ENCODE measurements at places on chromosomes 7 and 10. TPM values are rescaled to one million over a fixed set of nuclear protein-coding genes. Genes with fewer than 3 reads are reported as not detected.

GRCh38 chr7:127251036-127251464, 1.7 kb downstream of the GRM8 start:
- no peak for DNase-seq

GRCh38 chr10:62742536-62743061, 61.9 kb upstream of the ADO start:
- no peak for DNase-seq

DNA sequence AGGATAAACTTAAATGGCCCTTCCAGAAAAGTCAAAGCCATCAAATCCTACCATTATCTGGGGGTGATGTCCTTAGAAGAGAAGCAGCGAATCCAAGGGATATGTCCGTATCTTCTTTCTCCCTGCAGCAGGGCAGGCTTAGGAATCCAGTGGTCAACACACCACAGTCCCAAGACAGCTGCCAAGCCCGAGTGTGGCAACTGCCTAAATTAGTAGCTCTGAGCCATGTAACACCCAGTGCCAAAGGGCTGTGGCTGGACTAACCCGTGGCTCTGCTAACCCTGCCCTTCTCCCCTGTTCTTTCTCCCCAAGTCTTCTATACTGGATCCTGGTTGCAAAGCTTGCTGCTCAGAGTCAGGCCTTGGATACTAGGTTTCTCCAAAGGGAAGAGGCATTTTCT, 74.8 kb downstream of the CDK1 start:
- no peak for DNase-seq

DNA sequence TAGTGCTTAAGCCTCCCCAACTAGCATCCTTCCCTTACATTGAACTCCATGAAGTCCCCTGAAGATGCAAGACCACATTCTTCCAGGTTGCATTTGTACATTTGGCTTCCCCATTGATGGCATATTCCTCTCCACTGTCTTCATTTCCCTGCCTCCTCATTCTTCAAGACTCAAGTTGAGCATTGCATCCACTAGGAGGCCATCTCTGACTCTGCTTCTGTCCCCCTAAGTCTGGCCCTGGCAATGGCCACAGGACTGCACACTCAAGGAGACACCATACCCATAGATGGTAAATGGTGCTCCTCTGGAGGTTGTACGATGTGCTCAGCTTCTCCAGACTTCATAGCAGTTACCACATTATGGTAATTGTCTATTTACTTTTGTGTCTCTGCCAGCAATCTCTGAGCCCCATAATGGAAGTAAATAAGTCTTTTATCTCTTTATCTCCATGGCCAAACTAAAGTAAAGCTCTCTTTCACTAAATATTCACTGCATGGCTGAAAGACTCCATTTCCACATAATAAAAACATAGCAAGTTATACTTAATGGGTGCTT, 112.6 kb downstream of the PTPRZ1 start:
- DNase-seq, result no peak

DNA sequence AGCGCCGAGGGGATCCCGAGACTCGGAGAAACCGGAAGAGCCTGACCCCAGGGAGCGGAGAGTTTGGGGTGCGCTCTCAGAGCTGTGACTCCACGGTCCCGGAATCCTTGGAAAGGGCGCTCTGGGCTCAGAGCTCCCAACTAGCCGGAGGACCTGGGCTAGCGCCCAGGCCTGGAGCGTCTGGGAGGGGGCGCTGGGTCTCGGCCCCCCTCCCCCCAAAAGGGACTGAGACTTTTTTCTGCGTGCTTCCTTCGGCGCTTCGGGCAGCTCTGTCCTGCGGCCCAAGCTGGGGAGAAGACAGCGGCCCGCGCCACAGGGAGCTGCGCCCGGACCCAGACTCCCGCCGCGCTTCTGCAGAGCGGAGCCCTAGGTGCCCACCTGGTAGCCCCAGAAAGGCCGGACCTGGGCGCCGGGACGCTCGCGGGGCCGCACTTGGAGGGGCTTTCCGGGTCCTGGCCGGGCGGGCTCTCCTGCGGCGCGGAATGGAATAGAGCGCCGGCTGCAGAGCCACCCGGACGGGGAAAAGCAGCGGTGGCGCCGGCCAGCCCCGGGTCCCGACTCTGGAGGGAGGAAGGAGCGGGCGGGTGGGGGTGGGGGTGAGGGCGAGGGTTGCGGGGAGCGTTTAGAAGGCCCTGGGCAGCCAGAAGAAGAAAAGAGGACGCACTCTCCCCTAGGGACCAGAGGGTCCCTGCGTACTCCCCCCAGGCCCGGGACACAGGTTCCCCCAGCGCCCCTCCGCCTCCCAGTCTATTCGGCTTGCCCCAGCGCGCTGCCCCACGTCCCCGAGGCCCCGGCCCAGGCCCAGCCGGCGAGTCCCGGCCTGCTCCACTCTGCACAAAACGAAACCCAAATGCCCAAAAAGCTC, 4.7 kb downstream of the ZNF503 start:
- no peak for DNase-seq

GRCh38 chr10:68348265-68348741, 15.6 kb upstream of the PBLD start:
- no peak for DNase-seq

DNA sequence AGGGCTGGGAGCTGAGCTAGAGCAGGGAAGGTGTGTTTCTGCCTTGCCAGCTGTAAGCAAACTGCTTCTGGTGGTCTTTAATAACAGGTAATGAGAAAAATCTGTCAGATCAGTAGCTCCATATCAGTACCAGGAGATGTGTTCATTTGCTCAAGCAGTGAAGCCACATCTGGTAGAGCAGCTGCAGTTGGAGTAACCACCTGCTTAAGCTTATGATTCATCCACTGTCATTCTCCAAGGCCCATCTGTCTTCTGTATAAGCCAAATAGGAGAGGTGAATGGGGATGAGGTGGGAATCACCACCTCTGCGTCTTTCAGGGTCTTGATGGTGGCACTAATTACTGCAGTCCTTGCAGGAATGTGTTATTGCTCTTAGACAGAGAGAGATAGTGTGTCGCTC, 18.4 kb upstream of the COBL start:
- DNase-seq, result no peak

DNA sequence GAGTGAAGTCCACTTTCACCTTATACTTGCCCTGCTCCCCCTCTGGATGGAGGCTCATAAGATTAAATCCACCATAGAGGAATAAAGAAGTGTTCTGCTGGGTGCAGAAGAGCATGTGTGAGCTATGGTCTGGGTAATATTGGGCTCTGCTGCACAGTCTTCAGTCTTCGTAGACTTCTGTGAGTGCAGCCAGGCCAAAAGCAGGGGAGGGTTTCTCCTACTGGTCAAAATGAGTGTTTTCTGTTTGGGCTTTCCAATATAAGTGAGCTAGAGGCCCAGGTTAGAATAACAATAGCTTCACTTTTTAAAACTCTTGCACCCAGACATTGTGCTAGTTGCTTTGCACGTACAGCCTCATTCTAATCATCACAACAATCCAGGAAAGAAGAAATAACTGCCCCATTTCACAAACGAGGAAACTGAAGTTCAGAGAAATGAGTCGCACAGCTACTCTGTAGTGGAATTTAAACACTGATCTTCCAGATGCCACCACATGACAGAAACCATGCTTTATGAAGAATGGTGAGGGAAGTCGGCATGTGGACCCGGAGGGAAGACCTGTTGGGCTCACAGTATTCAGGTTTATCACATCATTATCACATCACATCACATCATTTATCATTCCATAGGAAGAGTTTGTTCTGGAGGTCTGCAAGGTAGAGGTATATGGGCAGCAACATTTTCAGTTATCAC, 23.8 kb upstream of the MSMB start:
- no peak for DNase-seq

GRCh38 chr7:6228361-6229229, 43.8 kb downstream of the CYTH3 start:
- no peak for DNase-seq

DNA sequence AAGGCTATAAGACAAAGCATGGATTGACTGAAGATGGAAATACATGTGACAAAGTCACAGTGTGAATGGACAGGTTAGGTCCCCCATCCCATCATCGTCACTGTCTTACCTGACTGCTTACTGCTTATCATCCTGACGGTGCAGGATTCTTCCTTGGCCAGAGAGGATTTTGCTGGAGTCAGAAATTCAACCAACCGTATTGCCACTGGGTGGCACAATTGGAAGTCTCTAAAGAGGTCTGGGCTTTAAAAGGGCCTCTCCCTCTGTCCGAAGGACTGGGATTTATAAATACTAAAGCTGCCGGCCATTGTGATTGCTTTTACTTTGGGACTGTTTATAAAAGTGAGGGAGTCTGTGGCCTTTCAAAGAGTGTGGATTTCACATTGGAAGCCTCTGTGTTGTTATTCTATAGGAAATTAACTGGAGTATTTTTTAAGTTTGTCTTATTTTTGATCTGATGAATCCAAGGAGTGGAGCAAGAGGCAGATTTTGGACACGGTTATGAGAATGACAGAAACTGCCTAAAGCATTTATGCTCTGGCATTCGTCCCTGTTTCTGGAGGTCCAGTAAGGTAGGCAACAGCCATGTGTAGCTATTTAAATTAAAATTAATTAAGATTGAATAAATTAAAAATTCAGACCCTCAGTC, 113.3 kb upstream of the CREB5 start:
- DNase-seq, result no peak

DNA sequence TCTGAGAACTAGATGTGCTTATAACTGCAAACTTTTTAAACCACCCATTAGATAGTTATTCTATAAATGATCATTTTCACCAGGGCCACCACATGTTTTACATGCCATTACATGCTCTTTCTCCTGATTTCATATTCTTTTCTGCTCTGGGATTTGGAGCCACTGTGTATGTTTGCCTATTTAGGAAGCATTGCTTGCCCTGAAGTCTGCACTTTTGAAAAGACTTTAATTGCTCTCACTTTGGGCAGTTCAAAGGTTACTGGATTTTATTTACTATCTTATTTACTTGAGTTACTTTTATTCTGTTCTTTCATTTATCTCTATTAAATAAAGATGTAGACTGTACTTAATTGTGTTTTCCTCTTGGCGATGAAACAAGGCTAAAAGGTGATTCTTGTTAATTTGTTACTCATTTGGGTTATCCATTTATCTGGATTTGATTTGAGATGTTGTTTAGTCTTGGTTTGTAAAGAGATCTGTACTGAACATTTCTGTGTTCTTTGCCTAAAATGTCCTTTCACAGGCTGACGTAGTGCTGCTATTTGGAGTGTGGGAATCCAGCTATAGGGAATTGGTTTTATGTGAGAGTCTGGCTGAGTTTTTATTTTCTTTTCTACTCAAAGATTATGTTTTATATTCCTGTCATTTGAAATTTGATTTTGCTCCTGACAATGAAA, 88.8 kb downstream of the SUGCT start:
- DNase-seq, result no peak

DNA sequence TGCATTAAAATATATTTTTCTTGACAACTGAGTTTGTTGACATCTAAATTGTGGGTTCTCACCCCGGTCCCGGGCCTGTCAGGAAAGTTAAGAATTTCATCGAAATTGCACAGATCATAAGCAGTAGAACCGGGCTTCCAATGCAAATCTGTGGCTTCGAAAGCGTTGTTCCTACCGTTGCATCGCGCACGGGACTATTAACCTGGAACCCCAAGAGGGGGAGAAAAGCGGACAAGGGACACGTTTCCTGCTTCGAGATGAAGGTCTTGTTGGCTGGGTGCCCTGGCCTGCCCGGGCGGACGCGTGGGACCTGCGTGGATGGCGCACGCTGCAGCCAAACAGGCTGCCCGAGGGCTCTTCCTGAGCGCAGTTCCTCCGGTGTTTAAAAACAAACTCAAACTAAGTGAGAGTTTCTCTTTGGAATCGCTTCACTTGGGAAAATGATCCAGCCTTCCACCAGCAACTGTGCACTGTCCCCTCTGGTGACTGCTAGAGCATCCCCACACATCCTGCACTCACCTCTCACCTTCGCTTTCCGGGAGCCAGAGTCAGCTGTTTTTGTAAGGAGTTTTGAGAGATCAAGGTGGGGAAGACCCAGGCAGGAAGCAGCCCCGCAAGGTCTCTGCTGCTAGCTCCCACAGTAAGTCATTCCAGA, 5.1 kb upstream of the TBX20 start:
- DNase-seq, result no peak

GRCh38 chr7:29877196-29877595, 70.9 kb downstream of the WIPF3 start:
- no peak for DNase-seq

- no peak for DNase-seq
These were observed 48.5 kb upstream of the ARL4A start for GRCh38 chr7:12638851-12639456.

- no peak for DNase-seq
These were observed 73.2 kb downstream of the POT1 start for GRCh38 chr7:124856299-124856888.

DNA sequence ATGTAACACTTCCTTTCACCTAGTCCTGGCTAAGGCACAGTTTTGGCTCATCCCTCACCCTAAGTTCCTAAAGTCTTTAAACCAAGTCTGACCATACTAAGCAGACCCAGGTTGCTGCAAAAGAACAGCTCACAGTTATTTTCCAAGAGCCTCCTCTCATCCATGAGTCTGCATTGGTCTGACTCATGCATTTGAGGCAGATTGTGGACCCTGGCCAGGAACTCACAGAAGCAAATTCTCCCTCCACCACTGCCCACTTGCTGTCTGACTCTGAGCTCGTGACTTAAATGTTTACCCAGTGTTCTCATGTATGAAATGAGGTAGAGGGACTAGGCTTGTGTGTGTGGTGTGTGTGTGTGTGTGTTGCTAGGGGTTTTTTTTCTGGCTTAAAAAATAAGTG, 1272.8 kb downstream of the TYW1 start:
- no peak for DNase-seq

GRCh38 chr7:129789652-129790051, 163.1 kb downstream of the UBE2H start:
- no peak for DNase-seq

GRCh38 chr10:60518745-60519144, 129.1 kb upstream of the ANK3 start:
- DNase-seq, result no peak

DNA sequence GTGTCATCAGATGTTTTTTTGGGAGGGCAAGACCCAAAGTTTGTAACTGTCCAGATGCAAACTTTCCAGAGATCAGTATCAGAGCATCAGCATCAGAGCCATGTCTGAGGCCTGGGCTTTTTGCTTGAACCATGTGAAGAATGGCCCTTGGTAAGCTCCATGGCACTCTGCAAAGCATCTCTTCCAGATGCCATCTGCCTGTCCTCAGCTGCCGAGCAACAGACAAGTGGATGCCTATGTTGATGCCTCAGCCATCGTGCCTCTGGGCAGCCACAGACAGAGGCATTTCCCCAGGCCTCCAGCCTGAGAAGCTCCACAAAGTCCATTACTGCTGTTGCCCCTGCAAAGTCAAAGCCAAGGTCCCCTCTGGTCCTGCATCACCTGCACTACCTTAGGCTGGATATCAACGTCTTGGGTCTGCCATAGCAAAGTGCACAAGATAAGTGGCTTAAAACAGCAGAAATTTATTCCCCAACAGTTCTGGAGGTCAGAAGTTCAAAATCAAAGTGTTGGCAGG, 670.2 kb upstream of the MKI67 start:
- no peak for DNase-seq

The CH25H gene
- total RNA-seq, result 6.4 TPM

The LRMDA gene
- not detected for total RNA-seq

The EPO gene
- not detected for total RNA-seq

The EEPD1 gene
- total RNA-seq, result 2.3 TPM

The CTBP2 gene
- total RNA-seq, result 46.9 TPM

The FAM25G gene
- not detected for total RNA-seq

The CNPY1 gene
- total RNA-seq, result not detected

The VPS37D gene
- total RNA-seq, result not detected

The NCF1 gene
- total RNA-seq, result 1.8 TPM

The LRWD1 gene
- total RNA-seq, result 16.9 TPM

The TRIM73 gene
- 1.9 TPM for total RNA-seq
